ENCODE measurements at places on chromosomes 12 and 14. TPM values are rescaled to one million over a fixed set of nuclear protein-coding genes. Genes with fewer than 3 reads are reported as not detected.

DNA sequence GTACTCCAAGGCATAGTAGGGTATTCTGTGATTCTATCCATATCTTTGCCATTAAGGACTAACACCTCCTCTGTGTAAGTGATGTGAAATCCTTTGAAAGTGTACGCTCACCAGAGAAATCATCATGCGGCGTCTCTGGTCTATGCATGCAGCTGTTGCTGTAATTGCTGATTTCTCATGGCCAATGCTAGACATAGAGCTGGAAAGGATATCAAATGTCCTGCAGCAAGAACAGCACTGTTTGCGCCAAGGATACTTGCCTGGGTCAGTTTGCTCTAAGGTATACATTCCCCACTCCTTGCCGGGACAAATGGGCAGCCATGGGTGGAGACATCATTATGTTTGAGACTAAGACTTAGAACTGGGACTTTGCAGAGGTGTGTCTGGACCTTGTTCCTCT, 896.4 kb downstream of the BCL11B start:
- DNase-seq = no peak

- DNase-seq = peak; percentile 66
Measured at GRCh38 chr12:121719926-121720414, 7.4 kb downstream of the TMEM120B start.

- DNase-seq = no peak
Measured at GRCh38 chr12:109555431-109556315, 17.6 kb downstream of the MMAB start.

GRCh38 chr12:69885658-69886057, 60.6 kb downstream of the MYRFL start:
- no peak for DNase-seq

DNA sequence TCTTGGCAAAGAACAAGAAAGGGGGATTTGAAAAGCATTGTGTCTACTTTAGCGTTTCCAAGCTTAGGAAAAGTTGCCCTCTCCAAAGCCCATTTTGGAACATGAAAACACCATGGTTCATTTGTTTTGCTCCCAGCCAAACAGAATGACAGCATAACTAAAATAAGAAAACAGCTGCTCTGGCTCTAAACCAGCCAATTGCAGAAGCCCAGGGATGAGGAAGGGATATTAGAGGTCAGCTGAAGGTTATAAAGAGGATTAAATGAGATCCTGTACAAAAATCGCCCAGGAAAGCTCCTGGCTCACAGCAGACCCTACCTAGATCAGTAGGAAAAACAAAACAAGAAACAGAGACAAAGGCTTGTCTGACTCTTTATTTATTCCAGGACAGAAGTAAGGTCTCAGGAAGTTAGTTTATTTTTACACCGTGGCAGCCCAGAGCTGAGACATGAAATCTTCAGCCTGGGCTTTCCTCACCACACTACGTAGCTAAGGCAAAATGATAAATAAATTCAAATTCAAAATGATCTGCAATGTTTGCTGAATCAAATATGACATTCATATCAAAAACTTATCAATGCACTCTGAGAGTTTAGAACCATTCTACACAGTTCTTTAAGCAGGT, 25.9 kb downstream of the SPX start:
- no peak for DNase-seq

DNA sequence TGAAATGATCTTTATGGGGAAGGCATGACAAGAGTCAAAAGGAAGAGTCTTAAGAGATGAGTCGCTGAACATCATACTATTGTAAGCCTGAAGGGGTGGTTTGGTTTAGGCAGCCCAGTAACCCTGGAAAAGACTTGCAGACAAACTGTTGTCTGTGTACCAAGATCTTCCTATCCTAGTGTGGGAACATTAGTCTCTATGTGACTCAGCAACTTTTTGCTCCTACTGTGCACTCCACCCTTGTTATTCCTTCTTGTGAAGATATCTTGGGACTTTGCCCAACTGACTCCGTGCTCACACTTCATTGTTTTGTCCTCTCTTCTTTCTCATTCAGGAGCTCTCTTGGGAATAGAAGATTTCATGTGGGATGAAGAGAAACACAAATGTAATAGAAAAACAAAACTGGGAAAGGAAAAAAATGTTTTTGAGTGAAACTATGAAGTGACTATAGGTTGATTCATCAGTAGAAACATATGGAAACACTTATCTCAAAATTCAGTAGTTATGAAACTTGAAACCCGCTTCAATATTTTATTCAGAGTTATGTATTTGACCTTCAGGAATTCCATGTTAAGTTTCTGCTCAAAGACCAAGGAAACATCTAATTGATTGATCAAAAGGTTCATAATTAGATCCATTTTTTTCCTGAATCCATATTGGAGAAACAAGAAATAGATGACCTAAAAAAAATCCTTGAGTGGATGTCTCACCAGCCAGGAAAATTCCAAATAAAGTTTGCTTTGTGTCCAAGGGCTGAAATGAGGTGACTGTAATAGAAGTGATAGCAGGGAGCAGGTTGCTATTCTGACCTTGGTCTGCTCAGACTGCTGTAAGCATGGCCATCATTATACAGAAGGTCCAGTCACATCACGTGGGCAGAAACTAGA, 67.2 kb downstream of the BTG1 start:
- DNase-seq = peak; percentile 31

DNA sequence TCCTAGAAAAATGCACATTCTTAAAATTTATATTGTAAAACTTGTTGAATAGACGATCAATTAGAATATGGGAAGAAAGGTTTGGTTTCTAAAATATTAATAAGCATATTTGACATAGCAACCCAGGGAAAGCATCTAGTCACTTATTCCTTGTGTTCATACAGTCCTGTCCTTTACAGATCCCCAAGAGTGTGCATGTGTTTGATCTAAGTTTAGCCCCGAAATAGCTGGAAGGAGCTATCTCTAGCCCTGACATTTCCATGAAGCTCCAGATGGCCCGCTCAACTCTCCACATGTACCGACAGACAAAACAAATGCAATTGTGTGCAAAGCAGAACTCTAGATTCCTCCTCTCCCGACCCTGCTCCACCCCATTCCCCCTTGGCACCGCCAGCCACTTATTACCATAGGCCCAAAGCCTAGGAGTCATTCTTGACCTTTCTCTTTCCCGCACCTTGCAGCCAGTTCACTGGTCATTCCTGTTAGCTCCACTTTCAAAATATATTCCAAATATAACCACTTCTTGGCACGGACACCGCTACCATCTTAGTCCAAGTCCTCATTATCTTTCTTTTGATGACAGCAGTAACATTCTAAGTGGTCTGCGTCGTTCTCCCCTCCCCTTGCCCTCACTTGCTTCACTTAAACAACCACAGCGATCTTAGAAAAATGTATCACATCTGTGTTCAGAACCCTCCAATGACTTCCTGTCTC, 45.4 kb upstream of the GZMB start:
- no peak for DNase-seq

GRCh38 chr14:100531152-100532121, 55.8 kb downstream of the BEGAIN start:
- DNase-seq = no peak

DNA sequence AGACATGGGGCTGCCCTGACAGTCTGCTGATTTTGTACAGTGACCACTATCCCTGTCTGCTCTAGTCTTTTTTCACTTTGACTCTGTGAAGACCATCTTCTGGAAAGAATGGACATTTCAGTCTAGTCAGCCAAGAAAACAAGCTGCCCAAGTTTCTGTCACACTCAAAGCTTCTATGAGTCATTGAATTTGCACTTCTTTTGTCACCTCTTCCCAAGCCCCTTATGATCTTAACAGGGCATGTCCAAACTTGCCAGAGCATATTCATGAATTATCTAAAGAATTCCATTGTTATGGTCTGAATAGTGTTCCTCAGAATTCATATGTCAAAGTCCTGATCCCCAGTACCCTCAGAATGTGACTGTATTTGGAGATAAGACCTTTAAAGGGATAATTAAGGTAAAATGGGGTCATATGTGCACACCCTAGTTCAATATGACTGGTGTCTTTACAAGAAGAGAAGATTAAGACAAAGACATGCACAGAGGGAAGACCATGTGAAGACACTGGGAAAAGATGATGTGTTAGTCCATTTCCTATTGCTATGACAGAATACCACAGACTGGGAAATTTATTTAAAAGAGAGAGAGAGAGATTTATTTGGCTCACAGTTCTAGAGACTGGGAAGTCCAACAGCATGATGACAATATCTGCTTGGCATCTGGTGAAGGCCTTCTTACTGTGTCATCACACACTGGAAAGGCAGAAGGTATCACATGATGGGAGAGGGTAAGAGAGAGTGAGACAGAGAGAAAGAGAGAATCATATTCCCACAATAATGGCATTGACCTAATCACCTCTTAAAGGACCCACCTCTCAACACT, 242.6 kb downstream of the BTG1 start:
- DNase-seq = peak; percentile 10

DNA sequence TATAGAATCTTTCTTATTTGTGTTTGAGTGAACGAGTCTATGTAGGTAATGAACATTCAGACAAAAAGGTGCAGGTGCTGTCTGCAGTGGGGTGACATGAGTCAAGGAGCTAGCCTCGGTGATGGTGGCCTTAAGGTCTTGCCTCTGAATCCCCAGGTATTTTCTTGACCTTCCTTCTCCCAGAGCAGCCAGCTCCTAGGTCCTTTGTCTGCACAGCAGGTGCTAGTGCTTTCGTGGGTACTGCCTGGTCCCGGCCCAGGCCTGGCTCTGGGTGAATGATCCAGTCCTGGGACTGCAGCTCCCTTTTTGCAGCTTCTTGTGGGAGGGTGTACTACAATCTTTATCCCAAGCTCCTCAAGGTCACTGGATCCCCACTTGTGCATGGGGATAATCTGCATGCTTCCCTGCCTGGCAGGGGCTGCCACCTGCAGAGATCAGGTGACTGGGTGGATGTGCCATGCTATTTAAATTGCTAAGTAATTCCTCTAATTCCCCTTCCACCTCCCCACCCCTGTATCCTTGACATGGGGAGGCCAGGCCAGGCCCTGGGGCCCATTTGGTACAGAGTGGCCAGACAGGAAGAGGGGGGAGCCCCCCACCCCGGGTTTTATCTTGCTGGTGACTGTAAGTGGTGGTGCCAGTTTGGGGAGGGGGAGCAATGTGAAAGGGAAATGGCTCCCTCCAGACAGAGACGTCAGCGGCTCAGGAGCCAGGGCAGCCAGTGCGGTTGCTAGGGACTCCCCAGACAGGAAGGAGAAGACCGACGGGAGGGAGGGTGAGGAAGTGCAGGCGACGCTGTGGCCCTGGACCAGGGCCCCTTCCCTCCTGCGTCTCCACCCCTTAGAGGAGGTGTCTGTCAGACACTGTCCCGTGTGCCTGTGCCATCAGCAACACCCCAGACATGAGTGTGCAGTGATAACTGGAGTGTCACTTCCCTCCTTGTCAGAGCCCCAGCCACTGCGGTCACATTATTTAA, 6.7 kb downstream of the VASH1 start:
- peak; percentile 72 for DNase-seq

DNA sequence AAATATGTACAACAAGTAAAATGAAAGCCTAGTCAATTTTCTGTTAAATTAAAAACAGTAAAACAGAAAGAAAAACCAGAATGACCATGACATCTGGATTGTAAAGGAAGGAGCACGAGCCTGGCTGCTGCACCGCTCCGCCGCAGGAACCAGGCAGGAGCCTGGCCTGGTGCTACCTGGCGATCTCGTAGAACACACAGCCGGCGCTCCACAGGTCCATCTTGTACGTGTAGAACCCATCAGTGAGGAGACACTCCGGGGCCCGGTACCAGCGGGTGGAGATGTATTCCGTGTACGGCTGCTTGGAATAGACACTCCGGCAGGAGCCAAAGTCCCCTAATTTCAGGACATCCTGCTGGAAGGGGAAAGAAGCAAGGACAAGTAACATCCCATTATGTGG, 54.3 kb downstream of the MOK start:
- DNase-seq = no peak

- DNase-seq = no peak
Measured at GRCh38 chr12:4584281-4584680, 22.3 kb downstream of the DYRK4 start.

GRCh38 chr14:54362759-54363437, 33.9 kb upstream of the CDKN3 start:
- peak; percentile 34 for DNase-seq

- DNase-seq = no peak
Measured at GRCh38 chr12:11209113-11209512, 22.4 kb upstream of the TAS2R42 start.

GRCh38 chr12:96194971-96195844, 1.0 kb downstream of the ELK3 start:
- DNase-seq = peak; percentile 91

DNA sequence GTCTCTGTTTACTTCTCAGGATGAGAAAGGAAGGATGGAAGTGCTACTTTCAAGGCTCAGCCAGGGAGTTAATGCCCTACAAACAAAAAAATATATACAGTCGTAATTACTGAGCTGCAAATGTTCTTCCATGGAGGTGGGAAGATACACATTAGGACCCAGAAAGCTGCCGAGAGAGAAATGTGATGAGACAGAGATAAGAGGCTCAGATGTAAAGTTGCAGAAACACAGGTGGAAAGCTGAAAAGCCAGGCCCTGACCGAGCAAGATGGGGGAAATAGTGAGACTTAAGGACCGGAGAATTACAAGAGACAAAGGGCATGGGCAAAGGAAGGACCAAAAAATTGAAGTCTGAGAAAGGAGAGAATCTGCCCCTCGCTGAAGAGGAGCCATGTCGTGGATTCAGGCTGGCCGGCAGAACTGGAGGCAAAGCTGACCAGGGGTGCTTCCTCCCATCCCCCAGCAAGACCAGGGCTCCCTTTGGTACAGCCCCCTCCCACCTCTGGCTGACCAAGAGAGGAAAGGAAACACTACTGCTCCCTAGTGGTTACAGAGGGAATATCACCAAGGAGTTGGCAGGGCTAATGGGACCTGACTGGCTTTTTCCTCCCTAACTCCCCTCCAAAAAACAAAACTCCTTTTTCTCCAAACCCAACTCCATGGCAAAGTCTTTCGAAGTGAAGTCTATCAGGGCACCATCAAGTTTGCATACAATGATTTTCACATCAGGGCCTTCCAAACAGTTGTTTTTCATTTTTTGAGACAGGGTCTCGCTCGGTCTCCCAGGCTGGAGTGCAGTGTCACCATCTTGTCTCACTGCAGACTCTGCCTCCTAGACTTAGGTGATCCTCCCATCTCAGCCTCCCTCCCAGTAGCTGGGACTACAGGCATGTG, 12.1 kb downstream of the ZFHX2 start:
- DNase-seq = peak; percentile 69

Gene SART3
- total RNA-seq = 76.7 TPM

Gene PTCSC3
- not detected for total RNA-seq

Gene PTGER2
- 0.34 TPM for total RNA-seq

Gene TPI1
- 743 TPM for total RNA-seq

Gene TARBP2
- total RNA-seq = 48.3 TPM

Gene KRT79
- total RNA-seq = not detected

Gene SELPLG
- 0.85 TPM for total RNA-seq

Gene KERA
- not detected for total RNA-seq

Gene RNF212B
- not detected for total RNA-seq

Gene CLEC2A
- total RNA-seq = not detected

Gene ACSM4
- total RNA-seq = not detected

Gene ESR2
- 0.56 TPM for total RNA-seq

Measured in dermis blood vessel endothelial cell (primary cell).